GM13976 (cell line): ENCODE measurements at places on chromosomes 4 and X.

- no peak for DNase-seq
Observed at GRCh38 chr4:34516524-34516923, 1727.8 kb downstream of the ARAP2 start.

DNA sequence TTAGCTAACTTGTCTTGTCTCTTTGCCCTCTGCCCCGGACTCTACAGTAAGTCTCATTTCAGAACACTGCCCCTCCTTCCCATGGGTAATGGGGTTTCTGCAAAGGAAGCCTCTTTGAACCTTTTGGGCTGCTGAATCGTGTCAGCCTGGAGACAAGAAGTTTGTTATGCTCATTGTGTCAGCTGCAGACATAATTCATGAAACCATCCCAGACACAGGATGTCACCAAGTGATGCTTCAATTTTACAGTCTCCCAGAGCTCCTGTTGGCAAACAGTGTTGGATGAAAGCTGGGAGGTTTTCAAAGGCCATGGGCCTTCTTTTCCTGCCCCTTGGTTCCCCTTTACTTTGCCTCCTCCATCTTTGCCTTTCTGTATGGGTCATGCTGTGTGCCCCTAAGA lies 223.1 kb upstream of the TAPT1 start:
- no peak for DNase-seq

DNA sequence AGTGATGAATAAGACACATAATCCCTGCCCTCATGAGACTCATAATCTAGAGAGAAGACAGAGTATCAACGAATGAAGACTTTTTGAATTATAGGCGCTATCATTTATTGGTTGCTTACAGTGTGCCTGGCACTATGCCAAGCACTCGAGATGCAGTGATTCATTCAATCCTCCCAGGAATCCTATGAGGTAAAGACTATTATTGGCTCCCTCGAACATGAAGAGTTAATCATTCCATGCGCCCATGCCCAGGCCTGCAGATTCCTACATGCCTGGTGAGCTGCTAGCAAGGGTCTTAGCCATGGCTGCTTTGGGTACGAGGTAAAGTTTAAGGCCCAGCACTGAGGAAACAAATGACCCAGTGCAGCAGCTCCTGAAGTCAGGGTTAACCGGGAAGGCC lies 47.0 kb downstream of the TEX13B start:
- DNase-seq = no peak

- DNase-seq = no peak
Observed at GRCh38 chr4:182486881-182487280, 243.7 kb downstream of the TENM3 start.

DNA sequence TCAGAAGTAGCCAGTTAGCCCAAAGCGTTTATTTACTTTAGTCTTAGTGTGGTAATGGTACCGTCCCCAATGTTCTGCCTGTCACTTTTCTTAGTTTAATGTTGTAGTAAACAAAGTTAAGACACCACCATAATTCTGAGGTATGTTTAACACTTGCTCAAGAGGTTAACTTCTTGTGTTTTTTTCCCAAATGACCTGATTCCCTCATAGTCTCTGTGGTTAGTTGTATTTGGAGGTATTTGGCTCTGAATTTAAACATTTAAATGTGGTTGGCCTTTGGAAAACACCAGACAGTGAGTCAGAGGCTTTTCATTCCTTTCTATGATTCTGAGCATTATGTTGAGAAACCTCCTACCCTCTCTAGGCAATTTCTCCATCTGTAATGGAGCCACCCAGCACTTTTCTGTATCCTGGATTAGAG lies 47.9 kb downstream of the CXCL1 start:
- no peak for DNase-seq

- DNase-seq = no peak
Observed at GRCh38 chrX:143873343-143873742, 10.5 kb upstream of the UBE2NL start.
